ENCODE measurements at places on chromosomes 1 and 21.

GRCh38 chr21:21806711-21807597, 808.7 kb downstream of the NCAM2 start:
- no peak for DNase-seq

DNA sequence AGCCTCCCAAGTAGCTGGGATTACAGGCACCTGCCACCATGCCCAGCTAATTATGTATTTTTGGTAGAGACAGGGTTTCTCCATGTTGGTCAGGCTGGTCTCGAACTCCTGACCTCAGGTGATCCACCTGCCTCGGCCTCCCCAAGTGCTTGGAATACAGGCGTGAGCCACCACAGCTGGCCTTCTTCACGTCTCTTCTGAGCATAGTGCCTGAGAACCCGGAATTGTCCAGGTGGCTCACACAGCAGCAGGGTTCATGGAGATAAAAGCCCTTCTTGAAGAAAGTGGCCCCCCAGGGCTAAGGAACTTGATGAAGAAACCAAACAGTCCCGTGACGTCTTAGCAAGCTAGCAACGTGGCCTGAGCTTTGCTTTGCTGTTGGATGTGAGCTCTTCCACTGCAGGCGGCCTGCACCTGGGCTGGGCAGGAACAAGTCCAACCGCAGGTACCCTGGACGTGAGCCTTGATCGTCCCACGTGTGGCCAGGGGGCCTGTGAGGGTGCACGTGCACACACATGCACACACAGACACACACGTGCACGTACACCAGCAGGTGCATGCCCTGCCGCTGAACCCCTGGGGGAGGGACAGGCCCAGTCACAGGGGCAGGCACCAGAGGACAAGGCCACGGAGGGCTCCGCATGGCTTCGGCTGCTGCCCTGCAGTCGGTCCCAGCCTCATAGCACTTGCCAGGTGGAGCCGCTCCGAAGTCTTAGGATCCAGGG, 23.4 kb upstream of the TRAPPC10 start:
- no peak for DNase-seq

DNA sequence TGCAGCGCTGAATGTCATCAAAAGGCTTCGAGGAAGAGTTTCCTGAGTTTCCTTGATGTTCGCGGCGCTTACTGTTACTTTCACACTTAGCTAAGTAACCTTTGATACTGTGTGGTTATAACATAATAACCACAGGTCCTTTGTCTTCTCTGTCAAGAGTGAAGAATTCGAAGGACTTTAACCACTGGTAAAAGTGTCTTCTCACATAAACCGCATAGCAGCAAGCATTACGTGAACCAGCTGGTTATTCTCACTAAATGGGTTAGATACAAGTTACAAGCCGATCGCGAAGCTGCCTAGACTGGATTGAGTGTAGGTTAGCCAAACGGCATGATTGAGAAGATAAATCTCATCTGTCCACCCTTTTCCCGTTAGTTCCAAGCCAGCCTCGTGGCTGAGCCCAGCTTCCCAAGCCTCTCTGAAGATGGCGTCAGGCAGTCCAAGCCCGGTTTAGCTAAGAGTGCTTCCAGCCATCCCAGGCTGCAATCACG, 18.3 kb upstream of the IFNGR2 start:
- no peak for DNase-seq

GRCh38 chr1:145804235-145805045, 19.5 kb downstream of the RNF115 start:
- DNase-seq, result no peak

DNA sequence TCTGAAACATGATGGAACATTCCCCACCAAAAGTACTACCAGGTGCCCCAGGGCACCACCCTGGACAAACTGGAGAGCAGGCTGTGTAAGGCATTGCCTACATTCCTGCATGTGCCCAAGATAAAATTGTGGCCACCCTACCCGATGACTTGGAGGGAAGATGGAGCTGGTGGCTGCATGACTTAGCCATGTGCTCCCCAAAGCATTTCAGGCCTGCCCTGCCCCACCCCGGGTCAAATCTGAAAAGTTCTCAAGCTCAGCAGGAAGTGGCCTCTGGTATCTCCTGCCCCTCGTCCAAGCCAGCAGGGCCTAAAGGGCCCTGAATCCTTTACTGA, 8.5 kb downstream of the CD2 start:
- no peak for DNase-seq

DNA sequence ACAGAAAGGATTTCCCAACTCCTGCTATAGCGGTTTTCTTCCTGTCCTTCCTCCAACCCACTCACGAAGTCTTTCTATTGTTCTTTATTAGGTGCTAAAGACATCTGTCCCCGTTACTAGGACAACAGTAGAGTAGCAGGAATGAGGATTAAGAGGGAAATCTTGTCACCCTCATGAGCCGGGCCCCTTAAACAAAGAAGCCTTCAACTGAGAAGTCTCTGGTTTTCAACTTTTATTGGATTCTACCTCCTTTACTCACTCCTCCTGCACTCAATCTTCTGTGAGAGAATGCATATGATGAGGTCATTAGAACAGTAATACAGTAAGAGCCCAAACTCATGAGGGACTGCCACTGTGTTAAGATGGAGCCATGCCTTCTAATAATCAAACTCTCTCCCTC, 206.3 kb downstream of the OMA1 start:
- no peak for DNase-seq

- DNase-seq, result no peak
Measured at GRCh38 chr1:172480431-172480830, 36.6 kb upstream of the PIGC start.

- DNase-seq, result no peak
Measured at GRCh38 chr1:181100934-181101333, 12.4 kb downstream of the IER5 start.

- no peak for DNase-seq
Measured at GRCh38 chr1:86708920-86709319, 4.5 kb downstream of the SH3GLB1 start.

- no peak for DNase-seq
Measured at GRCh38 chr1:197103300-197103699, 36.2 kb upstream of the F13B start.

- no peak for DNase-seq
Measured at GRCh38 chr1:24418898-24419628, 3.5 kb downstream of the NIPAL3 start.

DNA sequence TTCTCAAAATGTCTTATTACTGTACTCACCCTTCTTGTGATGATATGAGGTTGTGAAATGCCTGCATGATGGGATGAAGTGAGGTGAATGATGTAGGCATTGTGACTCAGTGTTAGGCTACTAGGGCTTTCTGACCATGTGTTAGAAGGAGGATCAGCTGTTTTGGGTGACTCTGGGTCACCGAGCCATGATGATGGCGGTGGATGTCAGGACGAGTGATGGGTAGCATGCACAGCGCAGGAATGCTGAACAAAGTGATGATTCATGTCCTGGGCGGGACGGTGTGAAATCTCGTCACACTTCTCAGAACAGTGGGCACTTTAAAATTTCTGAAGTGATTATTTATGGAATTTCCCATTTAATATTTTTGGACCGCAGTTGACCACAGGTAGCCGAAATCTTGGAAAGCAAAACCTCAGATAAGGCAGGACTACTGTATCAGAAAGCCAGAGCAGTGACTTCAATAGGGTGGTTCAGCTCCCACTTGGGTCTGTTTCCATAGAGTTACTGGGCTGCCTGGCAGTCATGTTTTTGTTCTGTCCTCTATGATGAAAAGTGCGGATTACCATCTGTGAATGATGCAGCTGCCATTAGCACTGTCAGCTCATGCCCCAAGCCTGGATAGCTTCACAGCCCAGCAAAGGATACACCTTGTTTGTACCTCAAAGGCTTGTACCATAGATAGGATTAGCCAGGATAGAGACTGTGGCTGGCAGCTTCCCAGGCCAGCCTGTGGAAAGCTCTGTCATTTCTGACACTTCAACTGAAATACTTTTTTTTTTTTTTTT, 26.6 kb downstream of the IL6R start:
- no peak for DNase-seq

DNA sequence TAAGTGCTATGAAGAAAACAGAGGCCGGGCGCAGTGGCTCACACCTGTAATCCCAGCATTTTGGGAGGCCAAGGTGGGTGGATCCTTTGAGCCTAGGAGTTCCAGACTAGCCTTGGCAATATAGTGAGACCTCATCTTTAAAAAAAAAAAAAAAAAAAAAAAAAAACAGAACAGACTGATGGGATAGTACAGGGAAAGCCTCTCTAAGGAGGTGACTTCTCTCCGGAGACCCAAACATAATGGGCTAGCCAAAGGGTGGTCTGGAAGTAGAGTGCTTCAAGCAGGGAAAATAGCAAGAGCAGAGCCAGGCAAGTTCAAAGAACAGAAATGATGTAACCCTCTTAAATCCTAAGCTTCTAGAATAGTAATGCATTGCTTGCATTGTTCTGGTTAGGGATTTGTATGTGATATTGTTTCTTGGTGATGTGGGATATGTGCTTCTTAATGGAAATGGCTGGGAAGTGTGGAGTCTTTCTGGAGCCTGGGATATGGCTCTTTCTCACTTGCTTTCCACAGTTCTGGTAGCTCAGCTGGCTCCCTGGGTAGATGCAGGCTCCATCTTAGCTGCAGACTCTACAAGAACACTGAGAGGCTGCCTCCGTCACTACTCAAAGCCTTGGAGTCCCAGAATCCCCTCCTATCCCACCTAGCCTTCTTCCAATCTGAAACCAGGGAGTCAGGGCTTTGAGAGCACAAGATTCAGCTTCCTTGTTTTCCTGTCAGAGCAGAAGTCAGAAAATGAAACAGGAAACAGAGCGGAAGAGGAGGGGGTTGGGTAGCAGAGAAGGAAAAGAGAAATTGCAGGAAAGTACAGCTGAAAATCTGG, 1.9 kb upstream of the PIGV start:
- no peak for DNase-seq

GRCh38 chr1:172670791-172671190, 11.9 kb downstream of the FASLG start:
- DNase-seq, result no peak

- no peak for DNase-seq
Measured at GRCh38 chr1:245754463-245754961, 599.7 kb downstream of the KIF26B start.

DNA sequence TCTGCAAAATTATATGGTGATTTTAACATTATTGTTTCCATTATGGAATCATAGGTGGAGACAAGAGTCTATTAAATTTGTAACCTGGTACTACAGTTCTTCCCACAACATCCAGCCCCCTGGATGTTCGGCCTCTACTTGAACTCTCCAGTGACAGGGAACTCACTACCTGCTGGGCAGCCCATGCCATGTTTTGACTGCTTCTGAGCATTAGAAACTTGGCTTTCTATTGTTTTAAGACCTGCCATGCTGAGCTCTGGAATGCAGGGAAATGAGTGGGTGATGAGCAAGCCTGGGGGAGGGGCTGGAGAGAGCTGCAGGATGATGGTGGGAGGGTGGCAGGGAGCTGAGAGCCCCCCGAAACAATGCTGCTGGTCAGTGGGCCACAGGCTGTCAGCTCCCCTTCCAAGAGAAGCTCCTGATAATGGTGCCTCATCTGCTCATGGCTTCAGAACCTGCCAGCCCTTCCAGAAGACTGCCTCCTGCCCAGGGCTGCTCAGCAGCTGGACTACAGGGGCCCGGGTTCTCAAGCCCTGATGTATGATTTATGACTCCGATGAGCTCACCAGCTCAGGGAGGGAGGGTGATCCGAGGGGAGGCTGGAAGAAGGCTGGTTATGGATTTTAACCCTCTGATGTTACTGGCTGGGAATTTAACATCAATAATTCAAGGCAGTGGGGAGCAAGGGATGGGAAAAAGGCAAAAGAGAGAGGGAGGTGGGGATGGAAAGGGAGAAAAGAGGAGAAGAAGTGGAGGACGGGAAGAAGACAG, 205.0 kb downstream of the HIVEP3 start:
- no peak for DNase-seq

DNA sequence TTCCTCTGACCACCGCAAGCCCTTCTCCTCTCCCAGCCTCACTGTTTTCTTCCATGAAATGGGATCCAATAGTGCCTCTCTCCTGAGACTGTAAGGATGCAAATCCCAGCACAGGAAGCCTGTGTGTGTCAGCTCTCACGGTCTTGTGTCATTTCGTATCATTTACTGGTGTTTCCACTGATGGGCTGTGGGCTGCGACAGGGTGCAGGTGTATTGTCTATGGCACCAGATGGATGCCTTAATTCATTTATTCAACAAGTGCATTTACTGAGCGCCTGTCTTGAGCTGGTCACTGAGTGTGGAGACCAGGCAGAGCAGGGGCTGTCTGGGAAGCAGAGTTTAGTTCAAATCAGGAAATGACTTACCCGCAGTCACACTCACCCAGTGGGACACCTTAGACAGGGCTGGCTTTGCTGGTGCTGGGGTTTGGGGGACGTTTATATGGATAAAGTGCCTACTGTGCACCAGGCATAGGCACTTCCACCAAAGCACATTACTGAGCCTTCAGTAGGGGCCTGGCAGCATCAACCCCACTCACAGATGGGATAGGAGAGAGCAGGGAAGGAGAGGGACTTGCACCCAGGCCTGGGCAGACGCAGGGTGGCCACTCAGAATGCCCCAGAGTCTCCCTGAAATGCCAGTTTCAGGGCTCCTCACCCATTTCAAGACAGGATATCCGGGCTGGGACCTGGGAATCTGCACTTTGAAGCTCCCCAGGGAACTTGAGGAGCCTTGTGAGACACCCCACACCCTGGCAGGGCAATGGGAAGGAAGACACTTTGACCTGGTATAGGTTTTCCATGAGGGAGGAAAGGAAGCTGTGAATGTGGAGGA, 398.9 kb downstream of the MATN1 start:
- no peak for DNase-seq

DNA sequence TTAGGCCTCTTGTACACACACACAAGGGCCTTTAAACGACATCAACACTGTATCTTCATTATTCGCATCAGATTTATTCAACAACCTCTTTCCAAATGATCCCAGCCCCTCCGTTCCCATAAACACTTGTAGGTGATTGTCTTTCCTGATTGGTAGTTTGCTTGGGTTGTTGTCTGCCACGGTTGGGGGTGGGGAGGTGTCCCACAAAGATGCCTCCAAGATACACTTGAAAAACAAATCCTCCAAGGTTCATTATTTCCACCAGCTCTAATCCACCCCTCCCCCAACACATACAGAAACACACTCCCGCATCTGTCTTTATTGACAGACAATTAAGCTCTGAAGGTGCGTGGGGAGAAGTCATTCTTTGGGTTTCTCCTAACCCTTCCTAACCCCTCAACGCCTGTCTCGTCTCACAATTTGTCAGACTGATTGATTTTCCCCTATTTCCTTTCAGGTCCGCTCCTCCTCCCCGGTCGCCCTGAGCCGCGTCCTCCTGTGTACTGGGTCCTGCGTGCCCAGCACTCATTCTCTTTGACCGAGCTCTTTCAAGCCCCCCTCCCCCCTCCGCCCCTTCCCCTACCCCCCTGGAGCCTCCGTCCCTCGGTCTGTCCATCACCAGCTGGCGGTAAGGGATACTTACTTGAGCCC, 1.4 kb downstream of the WDR26 start:
- DNase-seq, result no peak

GRCh38 chr1:118627435-118627834, 360.7 kb downstream of the TBX15 start:
- no peak for DNase-seq

DNA sequence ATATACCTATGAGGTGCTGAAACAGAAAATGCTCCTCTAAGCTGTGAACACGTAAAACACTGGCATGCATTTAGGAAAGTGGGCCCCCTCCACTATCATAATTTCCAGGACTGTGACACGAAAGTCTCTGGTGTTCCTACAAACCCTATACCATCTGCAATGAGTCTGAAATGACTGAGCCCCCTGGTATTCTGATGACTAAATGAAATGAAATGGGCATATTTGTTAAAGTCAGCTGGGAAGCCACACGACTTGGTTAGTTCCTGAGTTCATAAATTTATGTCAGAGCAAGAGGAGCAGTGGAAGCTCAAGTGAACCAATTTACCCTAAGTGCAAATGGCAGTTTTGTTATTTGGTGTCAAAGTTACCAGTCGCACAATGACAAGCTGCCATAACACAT, 182.3 kb downstream of the KCTD3 start:
- no peak for DNase-seq

Data from stimulated activated CD4-positive, alpha-beta T cell treated with anti-CD3 and anti-CD28 coated beads, Interleukin-15, amount 100 ng/mL, for 1 hour (primary cell).